Suprapubic skin (tissue), 4 donors: ENCODE measurements at places on chromosomes 2 and 18. TPM values are rescaled to one million over a fixed set of nuclear protein-coding genes. Genes with fewer than 3 reads are reported as not detected.

Gene CYP1B1
- 12.9 TPM for total RNA-seq

Gene SERPINB2
- total RNA-seq, result 157 TPM

Gene DLX2
- total RNA-seq, result 1.1 TPM

Gene CD28
- 1.0 TPM for total RNA-seq

Gene UNC50
- 38.4 TPM for total RNA-seq

Gene SCN1A
- total RNA-seq, result not detected

Gene ZDBF2
- 3.4 TPM for total RNA-seq

Gene ERFE
- total RNA-seq, result not detected

Gene IL36A
- total RNA-seq, result not detected

Gene CLEC4F
- 1.1 TPM for total RNA-seq

Gene NTSR2
- not detected for total RNA-seq

Gene COL4A3
- total RNA-seq, result 2.2 TPM

Gene RPIA
- 9.6 TPM for total RNA-seq

Gene PFN4
- total RNA-seq, result not detected

Gene FAM228A
- not detected for total RNA-seq

Gene OBSL1
- total RNA-seq, result 75.7 TPM

Gene FRZB
- total RNA-seq, result 20.3 TPM

Gene DNAJC5G
- total RNA-seq, result not detected

Gene FOXI3
- total RNA-seq, result not detected

Gene RBM44
- 2.2 TPM for total RNA-seq

Gene ANTXR1
- total RNA-seq, result 86.5 TPM

Gene COX5B
- total RNA-seq, result 595 TPM

Gene AQP12A
- not detected for total RNA-seq

Gene KCNS3
- total RNA-seq, result 16.2 TPM

Gene C2orf78
- total RNA-seq, result not detected

Gene MYCN
- 2.4 TPM for total RNA-seq

Gene ARL6IP6
- 43.9 TPM for total RNA-seq

Gene RFTN2
- total RNA-seq, result 1.4 TPM

Gene STPG4
- total RNA-seq, result 0.91 TPM

Gene COLEC12
- 2.1 TPM for total RNA-seq

Gene ITGA4
- 14.1 TPM for total RNA-seq

Gene IL36B
- 1.5 TPM for total RNA-seq

Gene CCDC93
- total RNA-seq, result 28.8 TPM

Gene NFU1
- 27.8 TPM for total RNA-seq

Gene SNTG2
- total RNA-seq, result 3.9 TPM

Gene UGT1A4
- 2.3 TPM for total RNA-seq

Gene HOXD3
- total RNA-seq, result 3.5 TPM

Gene CCDC68
- total RNA-seq, result 0.19 TPM

Gene DLGAP1
- total RNA-seq, result 2.1 TPM

Gene POMC
- 9.0 TPM for total RNA-seq

Gene UCN
- total RNA-seq, result not detected

Gene PSMD14
- 50.4 TPM for total RNA-seq

Gene WDR12
- 18.2 TPM for total RNA-seq

Gene SF3B6
- total RNA-seq, result 101 TPM

Gene IL37
- total RNA-seq, result 130 TPM

Gene RNF152
- total RNA-seq, result 83.0 TPM

Gene AGXT
- not detected for total RNA-seq

Gene ACVR1C
- total RNA-seq, result 0.44 TPM
